ENCODE measurements at places on chromosomes 12 and 14.

- DNase-seq = no peak
These were observed 2.0 kb upstream of the OAS3 start for GRCh38 chr12:112936264-112936663.

- DNase-seq = no peak
These were observed 45.1 kb downstream of the FLRT2 start for GRCh38 chr14:85574853-85575616.

DNA sequence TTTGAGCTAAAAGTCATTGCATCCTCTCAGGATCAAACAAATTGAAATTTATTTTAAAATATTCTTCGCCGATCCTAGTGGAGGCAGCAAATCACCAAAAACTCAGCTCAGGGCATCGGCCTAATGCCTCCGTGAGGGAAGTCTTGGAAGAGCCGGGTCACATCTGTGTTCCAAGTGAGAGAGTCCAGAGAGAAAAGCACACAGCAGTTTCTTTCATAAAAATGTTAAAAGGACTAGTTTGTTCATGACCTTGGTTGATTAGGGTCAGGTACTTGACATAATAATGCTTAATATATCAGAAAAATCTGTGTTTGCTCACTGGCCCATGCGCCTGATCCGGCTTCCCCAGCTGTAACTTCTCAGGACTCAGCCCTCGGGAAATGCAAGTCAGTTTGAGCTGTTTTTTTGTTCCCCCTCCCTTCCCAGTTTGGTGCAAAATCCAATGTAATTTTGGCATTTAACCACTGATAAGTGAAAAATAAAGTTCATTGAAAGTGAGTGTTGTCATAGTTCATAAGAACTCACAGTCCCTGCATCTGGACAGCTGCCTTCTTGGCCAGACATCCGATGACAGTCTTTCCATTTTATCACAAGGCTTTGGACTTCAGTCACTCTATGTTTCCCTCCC, 161.7 kb downstream of the CAND1 start:
- no peak for DNase-seq

- DNase-seq = no peak
These were observed 219.7 kb upstream of the SFSWAP start for GRCh38 chr12:131491155-131491554.

DNA sequence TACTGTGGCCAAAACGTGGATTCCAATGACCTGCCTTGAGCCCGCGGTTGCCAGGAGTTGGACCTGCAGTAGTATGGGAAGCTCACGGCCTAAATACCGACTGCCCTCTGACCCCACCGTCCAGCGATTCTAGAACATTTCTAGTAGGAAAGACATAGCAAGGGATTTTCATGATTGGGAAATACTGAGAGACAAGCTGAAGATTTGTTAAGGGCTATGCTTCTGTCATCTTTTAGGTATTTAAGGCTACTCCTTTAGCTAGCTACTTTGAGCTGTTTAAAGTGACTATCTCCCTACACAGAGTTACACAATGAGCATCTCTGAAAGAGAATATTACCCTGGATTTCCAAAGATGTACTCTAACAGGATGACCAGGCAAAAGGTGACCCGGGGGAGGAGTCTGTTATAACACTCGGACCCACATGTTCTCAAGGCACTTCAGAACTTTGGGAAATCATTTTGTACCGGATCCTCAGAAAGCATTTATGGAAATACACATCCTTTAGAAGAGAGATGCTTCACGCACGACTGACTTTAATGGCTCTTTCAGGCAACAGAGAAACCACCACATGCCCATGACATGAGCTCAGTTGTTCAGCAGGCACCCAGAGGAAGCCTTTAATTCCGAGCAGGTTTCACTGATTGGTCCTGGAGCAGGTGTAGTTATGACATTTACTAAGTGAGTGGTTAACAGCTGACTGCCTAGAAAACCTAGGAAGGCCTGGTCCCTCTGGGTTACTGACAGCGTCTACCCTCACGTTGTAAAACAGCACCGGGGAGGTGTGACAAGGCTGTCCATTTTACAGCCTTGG, 4.2 kb downstream of the BAG5 start:
- no peak for DNase-seq

GRCh38 chr12:42611571-42612230, 22.2 kb upstream of the PRICKLE1 start:
- no peak for DNase-seq

DNA sequence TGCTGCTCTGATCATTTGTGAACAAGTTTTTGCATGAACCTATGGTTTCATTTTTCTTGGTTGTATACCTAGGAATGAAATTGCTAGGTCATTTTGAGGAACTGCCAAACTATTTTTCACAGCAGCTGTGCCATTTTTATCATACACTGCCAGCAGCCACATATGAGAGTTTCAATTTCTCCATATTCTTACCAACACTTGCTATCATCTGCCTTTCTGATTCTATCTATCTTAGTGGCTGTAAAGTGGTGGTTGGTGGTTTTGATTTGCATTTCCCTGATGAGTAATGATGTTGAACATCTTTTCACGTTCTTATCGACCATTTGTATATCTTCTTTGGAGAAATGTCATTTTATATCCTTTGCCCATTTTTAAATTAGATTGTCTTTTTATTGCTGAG, 146.1 kb downstream of the C12orf75 start:
- no peak for DNase-seq

DNA sequence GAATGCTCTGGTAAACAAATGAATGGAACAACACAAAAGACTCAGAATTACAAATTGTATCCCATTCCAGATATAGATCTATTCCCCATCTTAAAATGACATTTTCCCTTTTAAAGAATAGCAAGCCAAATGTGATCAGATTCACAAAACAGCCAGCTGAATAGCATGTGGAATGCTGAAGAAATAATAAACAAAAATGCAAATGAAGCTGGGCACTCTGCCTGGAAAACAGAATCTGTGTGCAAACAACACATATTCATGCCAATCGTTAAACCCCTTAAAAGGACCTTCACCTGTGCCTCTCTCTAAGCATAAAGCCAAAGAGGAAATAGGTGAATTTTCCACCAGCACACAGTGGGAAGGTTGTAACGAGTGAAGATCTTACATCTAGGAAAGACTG, 67.9 kb upstream of the PDZRN4 start:
- DNase-seq = no peak

GRCh38 chr14:100474196-100474595, 113.0 kb downstream of the BEGAIN start:
- DNase-seq = no peak

GRCh38 chr14:77584809-77585208, 31.6 kb downstream of the SPTLC2 start:
- DNase-seq = no peak

GRCh38 chr14:87153901-87154300, 839.1 kb downstream of the GALC start:
- DNase-seq = no peak

GRCh38 chr14:102085948-102086708, 716 bp downstream of the HSP90AA1 start:
- DNase-seq = no peak

DNA sequence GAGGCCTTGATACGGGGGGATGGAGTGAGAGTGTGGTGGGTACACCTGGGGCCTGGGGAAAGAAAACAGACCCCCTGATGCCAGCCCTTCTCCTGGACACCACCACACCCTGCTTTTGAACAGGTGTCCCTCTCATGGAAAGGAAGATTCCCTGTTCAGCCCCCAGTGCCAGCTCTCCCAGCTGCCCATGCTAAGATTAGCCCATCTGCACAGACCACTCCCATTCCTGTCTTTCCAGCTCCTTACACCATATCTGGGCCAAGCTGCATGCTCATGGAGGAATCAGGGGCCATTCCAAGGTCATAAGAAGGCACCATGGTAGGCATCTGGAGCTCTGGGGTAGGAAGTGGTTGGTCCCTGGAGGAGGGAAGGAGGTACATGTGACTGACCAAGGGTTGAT, 9.6 kb downstream of the NAB2 start:
- no peak for DNase-seq

GRCh38 chr12:126447346-126447745, 1382.1 kb downstream of the AACS start:
- no peak for DNase-seq

GRCh38 chr12:48015954-48016353, 11.7 kb upstream of the COL2A1 start:
- DNase-seq = no peak

- DNase-seq = no peak
These were observed 5.3 kb downstream of the DYRK4 start for GRCh38 chr12:4567073-4567881.

DNA sequence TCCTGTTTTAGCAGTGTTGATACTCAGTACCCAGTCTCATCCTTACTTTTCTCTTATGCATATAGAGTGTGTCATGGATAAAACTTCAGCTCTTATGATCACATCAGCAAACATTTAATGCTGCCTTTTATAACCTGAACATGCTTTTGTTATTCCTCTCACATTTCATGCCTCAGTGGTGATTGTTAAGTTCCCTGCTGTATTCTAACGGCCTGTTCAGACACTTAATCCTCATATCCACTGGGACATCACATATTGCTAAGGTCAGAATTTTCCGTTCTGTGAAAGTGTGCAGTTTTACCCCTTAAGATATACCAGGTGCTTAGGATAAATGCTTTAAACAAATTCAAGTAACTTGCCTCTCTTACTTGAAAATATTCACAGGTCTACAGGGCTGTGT, 268.7 kb upstream of the SEL1L start:
- no peak for DNase-seq

- no peak for DNase-seq
These were observed 380.4 kb upstream of the DDHD1 start for GRCh38 chr14:53533384-53533970.

DNA sequence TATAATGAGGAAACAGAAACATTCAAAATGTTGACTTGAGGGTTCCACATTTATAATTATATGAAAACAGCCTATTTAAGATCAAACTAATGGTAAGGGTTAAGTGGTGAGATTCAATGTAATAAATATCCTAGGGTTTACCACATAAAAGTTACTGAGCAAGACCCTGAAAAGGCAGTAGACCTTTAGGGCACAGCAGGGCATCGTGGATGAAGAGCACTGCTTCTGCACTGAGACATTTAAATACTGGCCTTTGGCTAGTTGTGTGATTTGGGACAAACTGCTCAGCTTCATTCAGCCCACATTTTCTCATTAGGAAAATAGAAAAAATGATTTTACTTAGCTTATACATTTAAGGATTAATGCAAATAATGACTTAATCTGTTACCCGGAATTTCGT, 42.0 kb downstream of the CNTN1 start:
- DNase-seq = no peak

DNA sequence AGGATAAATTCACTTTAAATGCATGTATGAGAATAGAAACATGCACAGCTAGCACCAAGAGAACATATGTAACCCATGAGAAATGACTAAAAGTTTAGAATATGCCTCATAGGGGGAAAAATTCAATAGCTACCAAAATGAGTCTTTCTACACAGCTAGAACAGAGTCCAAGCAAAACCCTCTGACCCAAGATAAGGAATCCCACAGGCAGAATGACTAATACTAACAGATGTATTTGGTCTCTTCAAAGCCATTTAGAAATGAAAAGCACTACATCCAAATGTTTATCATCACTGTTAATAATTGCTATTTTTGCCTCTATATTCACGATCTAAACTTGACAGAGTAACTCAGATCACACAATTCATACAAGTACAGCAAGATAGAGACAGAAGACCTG, 44.0 kb downstream of the KICS2 start:
- DNase-seq = no peak

DNA sequence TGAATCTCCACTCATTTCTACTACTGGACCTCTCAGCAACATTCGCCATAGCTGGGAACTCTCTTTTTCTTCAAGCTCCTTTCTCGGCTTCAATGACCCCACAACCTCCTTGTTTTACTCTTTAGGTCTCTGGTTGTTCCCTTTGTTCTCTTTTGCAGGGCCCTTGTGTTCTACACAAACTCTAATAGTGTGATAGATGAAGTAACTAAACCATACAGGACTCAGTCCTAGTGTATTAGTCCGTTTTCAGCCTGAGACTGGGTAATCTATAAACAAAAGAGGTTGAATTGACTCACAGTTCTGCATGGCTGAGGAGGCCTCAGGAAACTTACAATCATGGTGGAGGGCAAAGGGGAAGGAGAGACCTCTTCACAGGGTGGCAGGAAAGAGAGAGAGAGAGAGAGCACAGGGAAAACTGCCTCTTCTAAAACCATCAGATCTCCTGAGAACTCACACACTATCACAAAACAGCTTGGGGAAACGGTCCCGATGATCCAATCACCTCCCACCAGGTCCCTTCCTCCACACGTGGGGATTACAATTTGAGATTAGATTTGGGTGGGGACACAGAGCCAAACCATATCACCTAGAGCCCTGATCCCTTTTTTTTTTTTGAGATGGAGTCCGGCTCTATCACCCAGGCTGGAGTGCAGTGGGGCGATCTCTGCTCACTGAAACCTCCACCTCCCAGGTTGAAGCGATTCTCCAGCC, 32.0 kb upstream of the WNK1 start:
- no peak for DNase-seq

DNA sequence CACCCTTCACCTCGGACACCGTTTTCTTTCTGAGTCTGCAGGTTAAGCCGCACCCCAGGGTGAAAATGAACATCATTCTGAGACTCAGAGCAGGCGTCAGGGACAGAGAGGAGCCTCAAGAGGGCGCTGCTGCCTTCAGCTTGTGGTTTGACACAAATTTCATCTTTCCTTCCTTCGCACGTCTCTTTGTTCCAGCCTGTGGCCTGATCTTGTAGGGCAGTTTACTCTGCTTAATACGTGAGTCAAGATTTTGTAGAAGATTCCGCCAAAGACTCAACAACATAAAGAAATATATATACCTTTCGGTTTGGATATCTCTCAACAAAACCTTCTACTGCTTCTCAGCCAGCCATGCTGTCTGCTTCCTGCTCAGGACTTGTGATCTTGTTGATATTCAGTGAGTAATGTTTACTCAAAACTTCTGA, 329.3 kb upstream of the OR4E1 start:
- no peak for DNase-seq

DNA sequence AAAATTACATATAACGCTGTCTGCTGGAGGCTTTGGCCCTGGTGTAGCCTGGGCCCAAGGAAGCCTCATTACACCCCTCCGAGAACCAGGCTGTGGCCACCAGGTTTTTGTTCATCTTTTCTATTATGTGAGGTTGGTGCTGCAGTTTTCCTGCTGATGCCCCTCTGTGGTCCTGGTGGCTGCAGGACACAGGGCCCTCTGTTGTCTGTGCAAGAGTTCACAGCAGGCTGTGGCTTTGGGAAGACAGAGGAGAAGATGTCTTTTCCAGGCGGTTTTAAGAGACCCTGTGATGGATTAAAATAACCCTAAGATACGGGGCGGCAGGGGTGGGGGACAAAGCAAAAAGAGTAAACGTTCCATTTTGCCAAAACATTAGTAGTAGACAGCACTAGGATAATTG, 121.5 kb downstream of the ADGRD1 start:
- no peak for DNase-seq

DNA sequence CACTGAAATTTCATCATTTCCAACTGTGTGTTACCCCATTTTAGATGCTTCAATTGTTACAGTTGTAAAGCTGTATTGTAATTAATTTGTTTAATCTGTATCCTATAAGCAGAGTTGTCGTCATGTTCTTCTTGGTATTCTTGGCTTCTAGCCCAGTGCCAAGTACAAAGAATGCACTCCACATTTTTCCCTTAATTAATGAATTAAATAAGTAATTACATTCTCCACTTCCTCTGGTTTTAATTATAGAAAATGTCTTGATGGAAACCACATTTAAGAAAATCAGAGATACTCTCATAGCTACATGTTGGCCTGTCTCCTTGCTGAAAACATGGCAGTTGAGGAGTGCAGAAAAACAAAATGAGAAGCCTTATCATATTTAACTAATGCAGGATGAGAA, 746 bp downstream of the DNAI7 start:
- no peak for DNase-seq

Data from GM12891 (cell line).